ENCODE measurements at places on chromosomes 6 and 20.

- DNase-seq, result no peak
Measured at GRCh38 chr20:17825252-17825959, 125.6 kb downstream of the BANF2 start.

DNA sequence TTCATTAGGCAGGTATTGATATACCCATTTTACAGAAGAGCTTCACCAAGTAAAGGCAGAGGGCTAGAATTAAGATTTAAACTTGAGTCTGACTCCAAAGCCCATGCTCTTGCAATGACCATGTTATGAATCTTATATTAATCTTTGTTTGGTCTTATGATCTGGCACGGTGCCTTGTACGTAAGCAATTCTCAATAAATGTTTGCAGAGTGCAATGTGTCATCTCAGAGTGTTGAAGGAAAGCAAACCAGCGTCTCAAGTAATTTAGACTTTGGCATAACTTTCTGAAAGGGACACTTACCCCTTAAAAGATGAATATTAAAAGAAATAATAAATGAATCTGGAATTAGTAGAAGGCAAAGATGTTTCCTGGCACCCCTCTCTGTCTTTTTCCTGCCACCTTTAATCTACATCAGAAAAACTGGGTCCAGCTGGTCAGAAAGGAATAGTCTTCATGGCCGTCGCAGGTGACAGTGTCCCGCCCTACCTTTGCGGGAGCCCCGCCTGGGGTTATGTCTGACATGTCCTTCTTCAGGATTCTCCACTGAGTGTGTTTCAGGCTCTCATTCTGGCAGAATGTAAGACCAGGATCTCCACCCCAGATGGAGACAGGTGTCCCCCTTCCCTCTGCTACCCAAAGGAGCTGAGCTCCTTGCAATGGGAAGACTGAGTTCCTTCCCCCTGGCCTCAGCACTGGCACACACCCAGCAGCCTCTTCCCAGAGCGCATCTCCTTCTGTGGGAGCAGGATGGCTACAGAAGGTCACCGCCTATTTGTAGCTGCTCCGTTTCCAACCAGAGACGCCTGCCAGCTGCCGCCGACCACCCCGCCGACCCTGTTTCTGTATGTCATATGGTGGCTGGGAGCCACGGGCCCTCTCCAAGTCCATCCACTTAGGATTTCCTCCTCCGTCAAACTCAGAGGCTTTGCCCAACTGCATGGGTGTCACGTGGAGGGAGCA, 266.3 kb upstream of the ECI2 start:
- DNase-seq, result no peak

GRCh38 chr6:127131772-127132376, 13.4 kb downstream of the RSPO3 start:
- DNase-seq, result no peak

DNA sequence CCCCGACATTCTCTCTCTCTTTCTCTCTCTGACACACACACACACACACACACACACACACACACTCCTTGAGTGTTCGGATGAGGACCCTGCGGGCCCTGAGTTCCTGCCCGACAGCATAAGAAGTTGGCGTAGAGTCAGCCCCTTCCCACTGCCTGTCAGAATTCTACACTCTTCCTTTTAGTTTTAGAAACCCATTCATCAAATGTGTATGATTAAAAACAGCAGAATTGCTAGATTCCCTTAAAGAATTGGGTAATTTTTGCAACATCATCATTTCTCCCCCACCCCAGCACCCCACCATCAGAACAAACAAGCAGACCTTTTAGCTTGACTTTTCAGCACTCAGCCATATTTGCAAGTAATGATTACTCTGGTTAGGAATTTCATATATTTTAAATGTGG, 322.8 kb downstream of the FARS2 start:
- no peak for DNase-seq

DNA sequence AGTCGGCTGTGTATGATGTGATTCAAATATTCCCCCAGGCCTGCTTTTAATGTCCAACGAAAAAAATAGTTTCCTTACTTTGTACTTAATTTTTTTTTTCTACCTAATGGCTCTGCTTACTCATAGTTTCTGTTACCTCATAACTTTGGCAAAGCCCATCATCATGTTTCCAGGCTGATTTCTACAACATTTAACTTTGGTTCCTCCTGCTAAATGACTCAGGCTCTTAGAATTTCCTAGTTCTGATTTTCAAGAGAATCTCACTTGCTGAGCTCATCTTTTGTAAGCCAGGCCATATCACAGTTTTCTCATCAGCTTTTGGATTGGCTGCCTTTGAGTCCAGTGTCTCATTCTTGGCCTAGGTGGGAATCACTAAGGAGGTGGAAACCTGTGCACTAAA, 323.1 kb downstream of the HDGFL1 start:
- no peak for DNase-seq

- DNase-seq, result no peak
Measured at GRCh38 chr6:46136831-46137230, 7.0 kb downstream of the ENPP4 start.

GRCh38 chr20:60586269-60587050, 628.2 kb downstream of the CDH26 start:
- DNase-seq, result no peak

- no peak for DNase-seq
Measured at GRCh38 chr6:26094036-26094435, 6.8 kb downstream of the HFE start.

- no peak for DNase-seq
Measured at GRCh38 chr20:25254986-25255680, 7.2 kb downstream of the PYGB start.

- DNase-seq, result no peak
Measured at GRCh38 chr20:34143951-34144350, 31.9 kb upstream of the EIF2S2 start.

- DNase-seq, result no peak
Measured at GRCh38 chr20:15069355-15069754, 731.9 kb upstream of the FLRT3 start.

GRCh38 chr6:47308552-47309290, 984 bp downstream of the TNFRSF21 start:
- no peak for DNase-seq

DNA sequence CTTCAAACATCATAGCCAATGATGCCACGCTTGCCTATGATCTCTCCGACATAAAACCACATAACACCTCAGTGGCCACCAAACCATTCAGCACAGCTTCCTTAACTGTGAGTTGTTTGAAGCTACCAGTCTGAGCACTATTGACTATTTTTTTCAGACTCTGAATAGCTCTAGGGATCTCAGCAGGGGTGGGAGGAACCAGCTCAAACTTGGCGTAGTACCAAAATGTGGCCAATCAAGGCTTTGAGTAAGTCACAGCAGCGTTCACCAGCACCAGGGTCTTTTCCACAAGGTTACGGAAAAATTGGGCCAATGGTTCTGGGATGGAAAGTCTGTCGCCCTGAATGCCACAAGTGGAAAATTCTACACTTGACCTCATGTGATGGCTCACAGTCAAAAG, 70.6 kb downstream of the SMPDL3A start:
- DNase-seq, result no peak

GRCh38 chr6:138795809-138796603, at the start of gene ECT2L:
ECT2L (plus strand) TSS chr6:138796087; CDS start chr6:138813275, 17,188 bp downstream.
- no peak for DNase-seq

DNA sequence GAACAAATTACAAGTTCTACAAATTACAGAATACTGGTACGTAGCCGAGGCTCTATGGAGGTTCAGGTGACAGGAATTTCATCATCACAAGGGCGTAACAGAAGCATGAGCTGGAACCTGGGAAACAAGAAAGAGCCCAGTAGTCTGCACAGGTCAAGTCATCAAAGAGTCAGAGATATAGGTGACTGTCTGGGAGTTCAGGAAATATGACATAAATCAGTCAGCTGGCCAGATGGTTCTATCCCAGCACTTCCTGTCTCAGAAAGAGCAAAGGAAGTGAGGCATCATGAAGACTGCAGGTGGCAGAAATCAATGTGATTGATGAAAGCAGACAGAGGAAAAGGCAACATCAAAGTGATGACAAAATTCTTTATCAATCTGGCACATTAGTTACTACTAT, 23.3 kb downstream of the MYCT1 start:
- no peak for DNase-seq

GRCh38 chr6:3822747-3823445, 26.3 kb upstream of the FAM50B start:
- no peak for DNase-seq

DNA sequence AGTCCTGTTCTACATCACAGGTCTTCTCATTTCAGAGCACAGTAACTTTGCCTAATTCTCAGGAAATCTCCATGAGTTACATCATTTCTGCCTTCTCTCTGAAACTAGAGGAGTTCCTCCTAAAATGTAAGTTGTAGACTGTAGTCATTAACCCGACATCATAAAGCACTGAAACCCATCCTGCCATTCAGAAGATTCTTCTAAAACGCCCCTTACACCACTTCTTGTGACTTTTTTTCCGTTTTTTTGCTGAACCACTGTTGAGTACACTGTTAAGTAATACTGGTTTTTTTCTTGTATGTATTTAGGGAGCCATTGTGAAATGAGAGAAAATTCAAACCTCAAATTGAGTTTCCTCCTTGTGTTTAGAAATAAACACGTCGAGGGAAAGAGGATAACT, 117.3 kb downstream of the MAP3K4 start:
- DNase-seq, result no peak

DNA sequence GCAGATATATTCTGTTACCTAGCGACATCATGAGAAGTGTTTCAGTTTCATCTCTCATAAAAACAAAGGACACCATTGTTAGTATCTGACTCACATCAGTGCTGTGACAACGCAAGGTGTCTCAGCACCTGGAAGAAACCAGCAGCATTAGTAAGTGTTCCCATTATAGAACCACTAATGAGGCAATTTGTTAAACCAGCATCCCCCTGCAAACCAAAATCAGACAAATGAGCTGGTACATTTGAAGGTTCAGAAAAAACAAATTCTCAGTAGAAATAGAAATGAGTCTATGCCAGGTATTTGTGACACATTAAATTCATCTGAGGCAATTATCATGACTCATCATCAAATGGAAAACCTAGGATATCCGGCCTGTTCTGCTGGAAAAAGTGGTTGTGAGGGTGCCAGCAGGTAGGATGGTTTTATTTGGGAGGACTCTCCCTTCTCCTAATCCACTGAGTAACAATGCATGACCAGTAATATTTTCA, 151.7 kb downstream of the TMEM200A start:
- no peak for DNase-seq

DNA sequence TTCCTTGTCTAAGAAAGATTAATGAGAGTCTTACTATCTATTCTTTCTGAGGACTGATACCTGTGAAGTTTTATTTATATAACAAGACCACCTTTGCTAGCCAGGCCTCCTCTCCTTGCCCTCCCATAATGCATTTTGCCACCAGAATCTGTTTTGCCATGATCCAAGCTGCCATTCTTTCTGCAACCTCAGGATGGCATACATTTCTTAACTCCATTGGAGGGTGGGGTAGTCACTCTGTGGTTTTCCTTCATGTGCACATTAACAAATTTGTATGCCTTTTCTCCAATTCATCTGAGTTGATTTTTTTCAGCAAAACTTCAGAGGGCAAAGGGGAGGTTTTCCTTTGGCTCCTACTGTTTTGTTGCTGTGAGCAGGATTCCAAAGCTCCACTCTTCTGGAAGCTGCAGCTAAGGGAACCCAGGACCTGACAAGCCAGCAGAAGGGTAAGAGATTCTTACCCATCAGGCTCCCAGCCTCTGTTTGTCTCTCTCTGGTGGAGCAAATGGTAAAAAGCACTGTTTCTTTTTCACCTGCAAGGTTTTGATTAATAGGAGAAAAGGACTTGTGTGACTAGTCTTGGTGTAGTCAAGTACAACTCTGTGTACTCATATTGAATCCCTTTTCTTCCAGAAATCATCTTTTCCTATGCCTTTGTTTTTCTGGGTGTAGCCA, 26.2 kb upstream of the ENPP4 start:
- no peak for DNase-seq

GRCh38 chr6:105364243-105364642, 38.6 kb downstream of the PREP start:
- DNase-seq, result no peak

GRCh38 chr6:126672649-126673048, 332.7 kb downstream of the CENPW start:
- DNase-seq, result no peak

DNA sequence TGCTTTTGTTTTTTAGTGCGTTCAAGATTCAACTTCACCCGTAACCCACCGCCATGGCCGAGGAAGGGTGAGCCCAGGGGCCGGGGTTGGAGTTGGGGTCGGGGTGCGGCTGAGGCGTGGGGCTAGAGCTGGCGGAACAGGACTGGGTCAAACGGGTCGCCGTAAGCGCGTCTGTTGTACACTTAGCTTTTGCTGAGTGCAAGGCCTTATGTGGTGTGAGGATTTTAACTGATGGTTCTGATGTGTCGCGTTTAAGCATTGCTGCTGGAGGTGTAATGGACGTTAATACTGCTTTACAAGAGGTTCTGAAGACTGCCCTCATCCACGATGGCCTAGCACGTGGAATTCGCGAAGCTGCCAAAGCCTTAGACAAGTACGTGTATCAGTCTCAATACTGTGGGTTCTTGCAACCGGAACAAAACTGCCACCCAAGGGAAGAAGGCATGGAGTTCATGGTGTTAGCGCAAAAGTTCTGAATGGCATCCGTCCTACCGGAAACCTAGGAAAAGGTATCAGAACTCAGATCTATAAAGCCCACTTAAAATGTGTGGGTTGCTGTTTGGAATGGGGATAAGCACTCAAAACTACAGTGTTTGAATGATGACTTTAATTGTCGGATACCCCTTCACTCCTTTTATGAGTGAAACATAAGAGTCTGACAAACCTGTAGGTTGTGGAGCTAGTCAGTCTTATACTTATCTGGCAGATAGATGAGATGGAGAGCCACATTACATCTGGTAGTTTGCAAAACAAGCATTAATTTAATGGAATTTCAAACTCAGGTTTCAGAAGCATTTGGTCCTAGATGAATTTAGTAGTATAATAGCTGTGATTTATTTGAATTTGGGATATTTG, 574 bp downstream of the RPS12 start:
- no peak for DNase-seq

DNA sequence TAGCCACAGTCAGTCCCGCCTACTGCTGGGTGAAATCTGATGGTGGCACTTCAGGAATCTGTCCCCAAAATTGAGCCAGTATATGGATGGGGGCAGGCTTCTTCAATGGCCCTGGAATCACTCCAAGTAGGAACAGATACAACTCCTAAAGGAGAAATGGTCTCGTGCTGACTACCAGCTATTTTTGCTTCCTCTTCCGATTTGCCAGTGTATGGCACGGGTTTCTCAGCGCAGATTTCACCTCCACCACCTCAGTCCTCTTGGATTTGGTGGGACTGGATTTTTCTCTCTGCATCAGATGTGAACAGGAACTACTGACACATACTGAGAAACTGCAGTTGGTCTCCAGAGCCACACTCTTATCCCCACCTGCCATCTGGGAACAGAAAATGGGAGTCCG, 27.2 kb downstream of the PNPLA1 start:
- DNase-seq, result no peak

GRCh38 chr6:105331927-105332326, 71.0 kb downstream of the PREP start:
- DNase-seq, result no peak

DNA sequence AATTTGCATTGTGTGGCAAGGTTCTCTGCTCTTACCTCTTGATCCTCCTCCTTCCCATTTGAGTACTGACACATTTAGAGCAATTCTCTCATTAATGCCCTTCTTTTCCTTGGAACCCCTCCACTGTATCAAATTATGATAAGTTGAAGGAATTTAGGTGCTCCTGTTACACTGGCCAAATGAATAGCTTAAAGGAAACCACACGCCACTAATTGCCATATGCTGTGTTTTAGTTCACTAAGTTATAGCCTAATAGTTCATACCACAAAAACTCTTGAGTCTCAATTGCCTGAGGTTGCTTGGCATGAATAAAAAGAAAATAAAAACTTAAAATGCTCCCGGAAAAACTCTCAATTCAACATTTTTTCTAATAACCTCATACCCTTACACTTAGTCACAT, 1239.3 kb downstream of the EPHA7 start:
- DNase-seq, result no peak

Data from amygdala (tissue), 56 donors.